Activated T-cell treated with anti-CD3 and anti-CD28 coated beads, Interleukin-2, amount 50 U/mL, for 24 hours (primary cell): ENCODE measurements at places on chromosomes 12 and 14.

DNA sequence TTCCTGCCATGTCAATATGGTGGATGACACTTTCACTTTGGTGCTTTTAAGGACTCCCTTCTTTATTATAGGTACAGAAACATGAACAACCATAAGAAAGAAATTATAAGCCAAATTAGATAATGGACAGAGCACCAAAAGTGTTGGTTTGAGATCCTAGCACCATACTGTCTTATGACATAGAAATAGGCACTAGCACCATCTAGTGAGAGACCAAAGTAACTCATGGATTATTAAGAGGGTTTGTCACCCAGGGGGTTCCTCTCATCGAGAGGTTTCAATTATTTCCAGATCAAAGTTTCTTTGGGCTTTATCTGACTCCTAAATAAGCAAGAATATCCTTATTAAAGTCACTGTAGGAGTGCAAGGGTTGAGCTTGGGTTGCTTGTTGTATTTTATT lies 153.0 kb upstream of the DIO2 start:
- DNase-seq: no peak

GRCh38 chr14:103915616-103916015 lies 12.6 kb upstream of the TDRD9 start:
- no peak for DNase-seq

- no peak for DNase-seq
Measured at GRCh38 chr14:105439710-105440553, 20.3 kb downstream of the MTA1 start.

DNA sequence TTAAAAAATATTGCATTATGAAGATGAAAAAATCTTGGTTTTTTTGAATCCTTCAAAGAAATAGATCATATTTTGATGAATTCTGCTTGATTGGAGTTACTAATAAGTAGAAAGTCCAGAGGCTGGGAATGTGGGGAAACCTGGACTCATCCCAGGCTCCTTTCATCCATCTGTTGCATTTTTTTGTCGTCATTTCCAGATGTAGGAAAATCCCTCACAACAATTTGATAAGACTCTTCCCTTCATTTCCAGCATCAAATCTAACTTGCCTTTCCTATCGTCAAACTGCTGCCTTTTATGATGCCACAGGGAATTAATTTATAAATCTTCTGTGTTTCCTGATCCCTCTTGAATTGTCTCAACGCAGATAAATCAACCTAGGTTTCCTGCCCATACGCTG lies 211.6 kb downstream of the FBXL14 start:
- no peak for DNase-seq

DNA sequence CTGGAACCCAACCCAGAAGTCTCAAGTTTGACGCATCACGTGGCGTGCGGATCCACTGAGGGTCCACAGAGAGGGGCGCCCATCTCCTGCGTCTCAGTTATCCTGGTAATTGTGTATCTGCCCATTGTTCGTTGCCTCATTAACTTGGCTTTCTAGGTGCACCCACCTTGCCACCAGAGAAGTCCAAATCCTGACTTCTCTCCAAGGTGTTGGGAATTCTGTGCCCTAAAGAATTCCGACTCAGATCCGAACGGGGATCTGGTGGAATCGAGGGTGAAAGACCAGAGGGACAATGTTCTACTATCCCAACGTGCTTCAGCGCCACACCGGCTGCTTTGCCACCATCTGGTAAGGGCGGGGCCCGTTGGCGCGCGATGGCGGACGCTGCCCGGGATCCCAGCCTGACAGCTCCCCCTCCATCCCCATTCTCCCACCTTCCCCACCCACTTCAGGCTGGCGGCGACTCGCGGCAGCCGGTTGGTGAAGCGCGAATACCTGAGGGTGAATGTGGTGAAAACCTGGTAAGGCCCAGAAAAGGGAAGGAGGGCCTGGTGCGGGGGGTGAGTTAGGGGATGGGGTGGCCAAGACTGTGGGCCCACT lies 481 bp downstream of the REC8 start:
- DNase-seq: no peak

DNA sequence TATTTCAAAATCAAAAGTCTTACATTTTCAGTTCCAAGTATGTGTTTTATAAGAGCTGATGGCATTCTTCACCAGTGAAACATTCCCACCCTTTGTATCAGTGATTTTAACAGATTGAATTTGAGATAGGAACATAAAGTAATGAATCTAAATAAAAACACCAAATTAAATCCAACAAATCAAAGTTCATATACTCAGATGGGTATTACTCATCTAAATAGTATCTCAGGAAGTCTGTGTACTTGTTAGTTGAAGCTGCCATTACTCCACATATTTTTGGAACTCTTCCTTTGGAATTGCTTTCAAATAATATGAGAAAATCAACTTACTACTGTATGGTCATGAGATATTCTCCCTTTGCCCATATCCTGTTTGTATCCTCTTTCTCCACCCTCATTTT lies 89.1 kb downstream of the MIA2 start:
- DNase-seq: no peak

DNA sequence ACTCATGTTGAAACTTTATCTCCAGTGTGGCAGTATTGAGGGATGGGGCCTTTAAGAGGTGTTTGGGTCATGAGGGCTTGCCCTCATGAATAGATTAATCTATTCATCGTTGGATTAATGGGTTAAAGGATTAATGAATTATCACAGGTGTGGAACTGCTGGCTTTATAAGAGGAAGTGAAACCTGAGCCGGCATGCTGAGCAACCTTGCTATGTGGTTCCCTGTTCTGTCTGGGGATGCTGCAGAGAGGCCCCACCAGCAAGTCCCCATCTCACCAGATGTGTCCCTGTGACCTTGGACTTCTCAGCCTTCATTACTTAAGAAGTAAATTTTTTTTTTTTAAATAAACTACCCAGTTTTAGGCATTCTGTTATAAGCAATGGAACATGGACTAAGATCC lies 109.6 kb downstream of the DYRK2 start:
- DNase-seq: no peak

- DNase-seq: no peak
Measured at GRCh38 chr14:104635717-104636116, 31.1 kb upstream of the TMEM179 start.

DNA sequence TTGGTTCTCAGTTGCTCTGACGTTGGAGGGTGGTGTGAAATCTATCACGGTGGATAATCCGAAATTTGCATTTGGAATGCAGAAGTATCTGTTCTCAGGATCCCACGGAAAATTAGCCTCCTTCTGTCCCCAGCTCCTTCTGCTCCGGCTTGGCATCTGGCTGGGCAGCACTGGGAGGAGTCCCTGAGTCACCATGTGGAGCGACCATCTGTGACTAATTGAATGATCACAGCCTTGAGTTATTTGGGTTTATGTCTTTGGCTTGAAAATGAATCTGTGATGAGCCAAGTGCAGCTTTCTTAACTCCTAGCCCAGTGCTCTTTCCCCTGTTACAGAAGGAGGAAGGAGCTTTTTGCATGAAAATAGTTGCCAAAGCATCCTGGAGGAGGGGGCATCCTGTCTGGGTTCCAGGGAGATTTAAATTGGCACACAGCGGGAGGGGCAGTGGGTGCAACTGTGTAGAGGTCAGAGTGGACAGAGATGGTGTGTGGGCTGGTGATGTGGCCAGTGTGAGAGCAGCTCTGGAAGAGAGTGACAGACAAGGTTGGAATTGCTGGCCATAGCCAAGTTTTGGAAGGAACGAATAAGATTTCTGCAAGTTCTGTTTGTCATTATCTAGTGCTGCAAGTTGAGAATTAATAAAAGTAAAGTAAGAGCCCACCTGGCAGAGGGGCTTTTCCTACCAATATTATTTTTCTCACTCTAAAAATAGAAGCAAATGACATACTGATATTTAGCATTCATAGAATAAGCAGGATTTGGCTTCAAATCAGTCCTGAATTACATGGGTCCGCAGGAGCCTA lies 74.4 kb downstream of the SLC24A4 start:
- no peak for DNase-seq

DNA sequence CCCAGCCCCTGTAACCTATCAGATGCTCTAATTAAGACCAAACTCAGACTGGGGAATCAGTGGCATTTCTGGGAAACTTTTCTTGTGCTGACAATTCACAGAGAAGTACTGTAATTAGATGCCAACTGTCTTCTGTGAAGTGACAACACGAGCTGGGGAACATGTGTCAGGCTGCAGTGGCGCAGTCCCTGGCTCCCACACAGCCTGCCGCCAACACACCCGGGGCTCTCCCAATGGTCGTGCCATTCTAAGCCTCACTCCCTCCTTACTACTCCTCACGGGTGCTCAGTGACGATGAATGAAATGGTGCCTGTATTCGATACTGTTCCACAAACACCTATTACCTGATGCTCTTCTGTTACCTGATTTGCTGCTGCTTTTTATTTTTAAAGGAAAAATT lies 18.6 kb downstream of the GARIN2 start:
- DNase-seq: no peak

DNA sequence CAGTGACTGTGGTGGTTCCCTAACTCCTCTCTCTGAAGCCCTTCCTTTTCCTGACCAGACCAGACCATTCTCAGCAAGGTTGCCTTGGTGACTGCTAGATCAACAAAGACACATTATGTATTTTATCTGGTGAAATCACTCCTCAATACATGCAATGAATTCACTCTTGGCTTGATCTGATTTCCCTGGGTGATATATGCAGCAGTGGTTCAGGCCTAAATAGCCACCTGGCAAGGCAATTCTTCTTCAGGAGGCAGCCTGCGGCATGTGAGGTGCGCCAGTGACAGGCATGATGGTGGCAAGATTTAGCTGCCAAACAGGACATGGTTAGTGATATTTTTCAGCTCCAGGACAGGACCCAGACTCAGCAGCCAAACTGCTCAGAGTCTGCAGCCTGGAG lies 350.3 kb upstream of the CCDC196 start:
- no peak for DNase-seq

- DNase-seq: no peak
Measured at GRCh38 chr12:127542391-127542790, 724.6 kb upstream of the TMEM132C start.

DNA sequence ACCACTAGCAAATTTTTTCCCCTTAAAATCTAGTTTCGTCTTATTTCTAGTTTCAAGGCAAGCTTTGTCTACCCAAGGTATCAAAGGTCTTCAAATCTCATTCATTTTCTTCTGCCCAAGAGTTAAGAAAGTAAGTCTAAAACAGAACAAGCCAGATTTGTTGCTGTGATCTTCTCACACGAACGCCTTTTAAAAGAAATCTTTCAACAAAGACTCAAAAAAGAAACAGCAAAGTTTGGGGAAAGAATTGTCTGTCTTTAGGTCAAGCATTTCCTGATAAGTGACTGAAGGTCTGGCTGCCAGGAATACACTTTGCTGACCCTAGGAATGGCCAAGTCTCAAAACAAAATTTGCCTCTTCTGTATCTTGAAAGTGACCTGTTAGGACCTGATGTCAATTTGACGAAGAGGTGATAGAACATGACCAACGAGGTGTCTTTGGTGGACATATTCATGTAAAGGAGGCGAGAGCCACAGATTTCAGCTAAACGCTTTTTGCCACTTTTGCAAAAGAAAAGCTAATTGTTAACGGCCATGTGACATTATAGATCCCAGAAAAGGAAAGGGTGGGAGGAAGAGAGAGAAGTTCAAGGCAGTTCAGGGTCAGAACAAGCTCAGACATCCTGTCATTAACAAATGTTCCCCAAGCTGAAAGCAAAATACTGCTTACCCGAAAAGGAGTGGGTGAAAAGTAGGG lies 1.7 kb downstream of the CDK17 start:
- DNase-seq: no peak

DNA sequence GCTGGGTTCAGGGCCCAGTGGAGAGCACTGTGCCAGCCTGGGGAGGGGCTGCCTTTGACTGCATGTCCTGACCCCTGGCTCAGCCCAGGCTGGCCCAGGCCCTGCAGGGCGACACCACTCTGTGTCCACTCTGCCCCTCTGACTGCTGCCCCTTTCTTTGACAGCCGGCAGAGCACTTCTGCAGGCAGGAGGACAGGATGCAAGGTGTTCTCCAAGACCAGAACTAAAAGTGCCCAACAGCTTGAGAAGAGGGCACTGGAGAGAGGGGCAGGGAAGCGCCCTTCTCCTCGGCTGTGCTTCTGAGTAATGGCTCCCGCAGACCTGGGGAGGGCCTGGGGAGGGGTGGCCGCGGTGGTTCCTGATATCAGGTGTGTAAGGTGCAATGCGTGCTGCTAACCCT lies 72.7 kb downstream of the WDR20 start:
- no peak for DNase-seq

- no peak for DNase-seq
Measured at GRCh38 chr14:50107850-50108249, 8.5 kb downstream of the VCPKMT start.

DNA sequence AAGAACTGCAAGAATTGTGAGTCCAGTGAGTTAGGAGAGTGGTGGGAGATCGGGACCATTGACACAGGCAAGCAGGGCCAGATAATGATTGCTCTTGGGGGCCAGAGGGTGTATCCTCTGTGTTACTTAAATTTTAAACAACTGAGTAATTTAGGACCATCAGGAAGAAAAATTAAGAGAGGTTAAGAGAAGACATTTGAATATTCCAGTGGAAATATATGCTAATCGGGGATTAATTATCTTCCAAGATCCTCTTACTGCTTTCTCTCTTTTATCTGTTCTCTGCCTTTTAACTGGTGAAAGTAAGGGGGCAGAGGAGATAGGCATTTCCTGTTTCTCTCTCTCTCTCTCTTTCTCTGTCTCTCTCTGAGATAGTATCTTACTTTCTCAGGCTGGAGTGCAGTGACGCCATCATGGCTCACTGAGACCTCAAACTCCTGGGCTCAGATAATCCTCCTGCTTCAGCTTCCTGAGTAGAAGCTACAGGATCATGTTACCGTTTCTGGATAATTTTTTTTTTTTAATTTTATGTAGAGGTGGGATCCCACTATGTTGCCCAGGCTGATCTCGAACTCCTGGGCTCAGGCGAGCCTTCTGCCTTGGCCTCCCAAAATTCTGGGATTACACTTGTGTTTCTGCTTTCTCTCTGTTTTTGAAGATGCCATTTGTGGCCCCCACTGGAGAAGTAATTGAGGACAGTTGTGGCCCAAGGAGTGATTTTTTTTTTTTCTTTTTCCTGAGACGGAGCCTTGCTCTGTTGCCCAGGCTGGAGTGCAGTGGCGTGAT lies 85.1 kb downstream of the DIP2B start:
- no peak for DNase-seq

- no peak for DNase-seq
Measured at GRCh38 chr12:76010732-76011458, 20.7 kb downstream of the PHLDA1 start.

GRCh38 chr12:75482646-75483045 lies 2.1 kb downstream of the GLIPR1 start:
- DNase-seq: no peak

DNA sequence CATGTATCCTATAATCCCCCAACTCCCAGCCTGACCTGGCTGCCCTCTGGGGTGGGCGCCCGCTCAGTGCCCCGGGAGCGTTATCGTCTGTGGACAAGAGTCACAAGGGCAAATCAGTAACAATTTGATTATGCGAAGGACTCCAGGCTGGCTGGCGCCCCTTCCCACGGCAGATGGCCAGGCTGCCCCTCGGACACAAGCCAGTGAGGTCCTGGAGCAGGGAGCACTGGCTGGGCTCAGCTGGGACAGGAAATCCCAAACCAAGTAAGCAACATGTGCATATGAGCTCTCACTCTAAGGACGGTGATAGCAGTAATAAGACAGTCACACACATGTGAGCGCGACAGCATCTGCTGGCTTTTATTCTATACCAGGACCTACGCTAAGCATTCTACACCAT lies 59.3 kb upstream of the FAM222A start:
- DNase-seq: no peak

GRCh38 chr12:10618338-10618987 lies 5.1 kb upstream of the MAGOHB start:
- no peak for DNase-seq
